LNCaP clone FGC (cell line): ENCODE measurements at places on chromosomes 1 and 21.
A peak's percentile ranks its signal among the peaks of the same experiment; 100 is the strongest.

DNA sequence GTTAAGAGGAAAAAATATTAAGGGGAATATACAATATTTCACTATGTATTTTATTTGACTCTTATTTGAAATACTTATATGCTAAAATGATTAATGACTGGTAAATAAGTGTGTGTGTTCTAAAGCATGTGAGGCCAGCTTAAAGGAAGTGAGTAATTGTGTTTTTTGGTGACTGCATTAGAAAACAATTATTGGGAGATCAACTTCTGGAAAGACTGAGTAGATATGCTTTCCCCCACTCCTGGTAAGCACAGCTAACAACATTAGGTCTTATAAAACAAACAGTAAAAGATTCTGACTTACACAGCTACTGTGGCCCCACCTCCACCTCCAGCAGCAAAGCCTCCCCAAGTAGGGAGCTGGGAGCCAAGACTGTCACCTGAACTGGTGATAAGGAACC is 403.0 kb downstream of the SRGAP2C start:
- DNase-seq, result no peak

GRCh38 chr1:109718495-109718894 is 6.4 kb downstream of the GSTM5 start:
- peak; percentile 19 for DNase-seq

DNA sequence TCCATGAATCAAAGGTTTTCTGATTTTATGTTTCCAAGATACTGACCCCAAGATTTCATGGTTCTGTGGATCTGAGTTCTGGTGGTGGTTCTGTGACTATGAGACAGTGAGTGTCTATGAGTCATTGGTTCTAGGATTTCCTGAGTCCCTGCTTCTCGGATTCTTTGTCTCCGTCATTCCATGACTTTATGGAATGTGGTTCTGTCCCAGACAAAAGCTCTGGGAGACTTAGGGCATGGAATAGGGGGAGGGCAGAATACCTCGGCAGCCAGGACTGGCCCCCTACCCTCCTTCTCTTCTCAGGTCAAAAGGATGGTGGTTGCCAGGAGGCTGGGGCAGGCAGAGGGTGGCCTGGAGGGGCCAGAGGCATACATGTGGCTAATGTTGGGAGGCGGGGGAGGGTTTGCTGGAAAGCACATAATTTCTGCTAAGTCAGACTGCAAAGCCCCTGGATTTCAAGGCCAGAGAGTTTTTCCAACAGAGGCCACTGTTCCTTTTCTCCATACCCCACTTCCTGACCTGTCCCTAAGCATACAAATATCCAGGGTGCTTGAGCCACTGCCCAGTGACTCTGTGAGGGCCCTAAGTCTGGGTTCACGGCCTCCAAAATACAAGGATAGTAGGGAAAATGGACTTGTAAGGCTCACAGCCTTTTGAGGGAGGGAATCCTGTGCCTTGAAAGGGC is 17.2 kb downstream of the CDCP2 start:
- DNase-seq, result no peak

DNA sequence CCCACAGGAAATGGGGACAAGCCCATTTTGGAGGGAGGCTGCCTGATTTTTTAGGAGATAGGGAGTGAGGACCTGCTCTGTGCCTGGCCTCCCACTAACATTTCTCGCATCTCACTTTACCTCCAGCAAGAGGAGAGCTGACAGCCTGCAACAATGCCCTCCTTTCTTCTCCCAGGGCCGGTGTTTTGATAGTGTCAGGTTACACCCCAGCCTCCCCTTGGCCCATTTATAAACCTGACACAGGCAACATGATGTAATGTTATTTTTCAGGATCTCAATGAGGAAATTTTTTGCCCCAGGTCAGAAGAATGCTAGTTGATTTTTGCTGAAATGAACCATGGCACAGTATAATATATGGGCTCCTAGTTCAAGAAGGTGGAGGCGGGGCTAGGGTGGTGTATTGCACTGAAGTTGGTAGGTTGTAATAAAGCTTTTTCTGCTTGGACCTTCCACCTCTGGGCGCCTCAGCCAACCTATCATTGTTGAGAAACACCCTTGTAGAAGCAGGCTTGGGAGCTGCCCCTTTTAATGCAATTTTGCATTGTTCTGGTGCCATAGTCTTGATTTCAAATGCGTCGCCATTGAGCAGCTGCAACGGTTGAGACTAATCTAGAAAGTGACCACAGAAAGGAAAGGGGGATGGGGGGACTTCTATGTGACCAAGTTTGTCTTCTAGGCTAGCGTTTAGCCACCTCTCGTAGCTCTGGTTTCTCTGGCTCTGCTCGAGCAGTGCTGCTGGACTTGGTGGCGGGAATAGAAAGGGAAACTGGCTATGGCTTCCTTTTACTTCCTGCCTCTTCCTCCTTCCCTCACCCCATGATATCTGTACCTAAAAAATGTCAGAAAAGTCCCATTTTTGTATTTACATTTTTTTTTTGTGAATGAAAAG is 53.0 kb downstream of the PBX1 start:
- DNase-seq, result peak; percentile 59

DNA sequence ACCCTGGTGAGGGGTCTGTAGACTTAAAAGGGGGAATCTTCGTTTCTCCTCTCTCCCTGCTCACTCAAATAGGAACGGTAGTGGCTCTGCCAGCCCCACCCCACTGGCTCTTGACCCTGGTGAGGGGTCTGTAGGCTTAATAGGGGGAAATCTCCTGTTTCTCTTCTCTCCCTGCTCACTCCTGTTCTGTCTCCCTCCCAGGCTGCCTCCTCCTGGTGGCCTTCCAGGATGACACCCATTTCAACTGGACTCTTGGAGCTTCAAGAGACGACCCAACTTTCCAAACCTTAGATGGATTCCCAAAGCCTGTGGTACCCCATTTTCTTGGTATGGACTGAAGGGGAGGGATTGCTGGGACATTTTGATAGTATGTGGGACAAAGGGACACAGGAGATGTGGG is 1.4 kb upstream of the EPHB2 start:
- no peak for DNase-seq

DNA sequence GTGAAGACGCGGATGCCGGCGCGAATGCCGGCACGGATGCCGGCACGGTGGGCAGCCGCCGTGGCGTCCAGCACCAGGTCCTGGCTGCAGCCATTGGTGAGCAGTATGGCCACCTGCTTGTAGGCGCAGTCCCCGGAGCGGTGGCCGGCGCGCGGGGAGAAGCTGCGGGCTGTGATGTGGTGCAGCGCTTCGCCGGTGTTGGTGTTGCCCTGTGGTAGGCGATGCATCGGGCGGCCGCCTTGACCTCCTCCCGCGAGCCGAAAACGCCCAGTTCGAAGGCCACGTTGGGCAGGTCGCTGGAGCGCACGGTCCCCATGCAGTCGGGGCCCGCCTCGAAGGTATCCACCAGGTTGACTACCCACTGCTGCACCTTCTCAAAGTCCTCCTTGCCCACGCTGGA is 120.2 kb downstream of the NR5A2 start:
- DNase-seq, result no peak
